ENCODE measurements at places on chromosomes 3 and 15.
A peak's percentile ranks its signal among the peaks of the same experiment; 100 is the strongest.

GRCh38 chr15:71207141-71207540, 91.9 kb downstream of the THSD4 start:
- no peaks in the 10 kb centered on the region for H3K27me3 ChIP-seq
- H3K36me3 ChIP-seq, result no peaks in the 10 kb centered on the region
- H3K27ac ChIP-seq, result no peak overlapping the region
- no peak for DNase-seq

DNA sequence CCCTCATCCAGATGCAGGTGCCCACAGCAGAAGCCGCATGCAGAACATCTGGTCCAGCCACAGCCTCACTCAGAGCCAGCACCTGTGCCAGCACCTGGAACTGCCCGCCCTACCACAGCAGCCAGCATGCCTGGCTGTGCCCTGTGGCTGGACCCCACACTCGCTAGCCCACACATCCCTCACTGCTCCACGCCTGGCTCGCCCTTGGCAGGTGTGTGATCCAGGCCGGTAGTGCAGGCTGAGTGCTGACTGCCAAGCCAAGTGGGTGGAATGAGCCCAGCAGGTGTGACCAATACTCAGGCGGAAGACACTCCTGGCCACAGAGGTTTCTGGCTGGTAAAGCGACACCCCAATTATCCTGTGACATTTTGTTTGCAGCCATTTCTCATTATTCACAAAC, 162.4 kb upstream of the ROBO1 start:
- DNase-seq, result no peak
- H3K27me3 ChIP-seq, result no peaks in the 10 kb centered on the region
- no peaks in the 10 kb centered on the region for H3K36me3 ChIP-seq
- no peaks in the 10 kb centered on the region for H3K4me1 ChIP-seq
- H3K4me3 ChIP-seq, result no peak overlapping the region
- no peak overlapping the region for H3K27ac ChIP-seq

DNA sequence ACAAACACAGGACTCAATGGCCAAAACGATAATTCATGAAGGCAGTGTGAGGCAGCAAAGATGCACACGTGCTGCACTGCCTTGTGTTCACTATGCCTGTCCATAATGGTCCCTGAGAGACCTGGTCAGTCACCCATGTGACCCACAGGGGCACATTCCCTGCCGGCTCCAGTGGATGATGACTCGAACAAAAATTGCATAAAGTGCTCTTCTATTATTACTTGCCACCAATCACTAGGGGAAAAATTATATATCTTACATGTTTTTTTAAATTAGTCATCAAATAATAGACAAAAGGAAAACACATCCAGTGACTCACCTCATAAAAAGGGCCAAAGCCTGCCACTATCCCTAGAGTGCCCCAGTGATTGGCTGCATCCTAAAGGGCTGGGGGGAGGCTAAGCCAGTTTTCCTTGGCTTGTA, 47.5 kb downstream of the UBP1 start:
- H3K27ac ChIP-seq, result no peak overlapping the region
- DNase-seq, result no peak
- peaks cover 65% of the 10 kb centered on the region for H3K36me3 ChIP-seq
- peaks cover 11% of the 10 kb centered on the region for H3K4me1 ChIP-seq
- H3K4me3 ChIP-seq, result no peak overlapping the region

DNA sequence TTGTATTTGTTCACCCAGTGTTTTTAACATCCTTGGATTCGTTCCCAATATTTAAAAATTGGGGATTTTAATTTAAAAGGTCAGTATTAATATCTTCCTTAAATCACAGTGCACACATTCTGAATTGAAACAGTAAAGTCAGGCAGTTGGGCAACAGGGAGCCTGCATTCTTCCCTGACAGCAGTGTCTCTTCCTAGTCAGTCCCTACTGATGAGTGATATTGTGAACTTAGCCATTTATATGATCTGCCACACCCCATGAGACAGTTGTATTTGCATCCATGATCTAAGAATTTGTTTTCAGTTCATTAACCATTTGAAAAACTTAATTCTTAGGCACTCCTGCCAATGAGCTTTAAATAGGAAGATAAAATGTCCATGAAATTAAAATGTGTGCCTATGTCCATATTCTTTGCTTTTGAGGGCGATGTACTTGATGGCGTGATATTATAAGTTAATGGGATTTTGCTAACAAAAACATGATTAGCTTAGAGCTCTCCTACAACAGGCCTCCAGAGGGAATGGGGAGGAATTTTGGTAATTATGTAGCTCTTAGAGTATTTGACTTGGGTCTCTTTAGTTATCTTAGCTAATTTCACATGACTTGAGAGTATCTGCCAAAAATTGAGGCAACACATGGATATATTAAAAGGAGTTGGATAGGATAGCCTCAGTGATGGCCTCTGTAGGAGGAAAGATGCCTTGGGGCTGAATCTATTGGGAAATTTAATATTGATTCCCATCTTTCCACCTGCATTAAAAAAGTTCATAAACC, 219.3 kb downstream of the PTPRG start:
- H3K4me3 ChIP-seq, result no peak overlapping the region
- DNase-seq, result no peak
- H3K36me3 ChIP-seq, result no peaks in the 10 kb centered on the region
- no peaks in the 10 kb centered on the region for H3K4me1 ChIP-seq
- no peak overlapping the region for H3K27ac ChIP-seq
- H3K27me3 ChIP-seq, result no peaks in the 10 kb centered on the region

GRCh38 chr3:120349855-120350125, 636 bp upstream of the LRRC58 start:
- H3K27me3 ChIP-seq, result peaks cover 16% of the 10 kb centered on the region
- H3K4me3 ChIP-seq, result peak overlapping the region; percentile 86
- no peak for DNase-seq
- H3K27ac ChIP-seq, result peak overlapping the region; percentile 92
- peaks cover 40% of the 10 kb centered on the region for H3K4me1 ChIP-seq

DNA sequence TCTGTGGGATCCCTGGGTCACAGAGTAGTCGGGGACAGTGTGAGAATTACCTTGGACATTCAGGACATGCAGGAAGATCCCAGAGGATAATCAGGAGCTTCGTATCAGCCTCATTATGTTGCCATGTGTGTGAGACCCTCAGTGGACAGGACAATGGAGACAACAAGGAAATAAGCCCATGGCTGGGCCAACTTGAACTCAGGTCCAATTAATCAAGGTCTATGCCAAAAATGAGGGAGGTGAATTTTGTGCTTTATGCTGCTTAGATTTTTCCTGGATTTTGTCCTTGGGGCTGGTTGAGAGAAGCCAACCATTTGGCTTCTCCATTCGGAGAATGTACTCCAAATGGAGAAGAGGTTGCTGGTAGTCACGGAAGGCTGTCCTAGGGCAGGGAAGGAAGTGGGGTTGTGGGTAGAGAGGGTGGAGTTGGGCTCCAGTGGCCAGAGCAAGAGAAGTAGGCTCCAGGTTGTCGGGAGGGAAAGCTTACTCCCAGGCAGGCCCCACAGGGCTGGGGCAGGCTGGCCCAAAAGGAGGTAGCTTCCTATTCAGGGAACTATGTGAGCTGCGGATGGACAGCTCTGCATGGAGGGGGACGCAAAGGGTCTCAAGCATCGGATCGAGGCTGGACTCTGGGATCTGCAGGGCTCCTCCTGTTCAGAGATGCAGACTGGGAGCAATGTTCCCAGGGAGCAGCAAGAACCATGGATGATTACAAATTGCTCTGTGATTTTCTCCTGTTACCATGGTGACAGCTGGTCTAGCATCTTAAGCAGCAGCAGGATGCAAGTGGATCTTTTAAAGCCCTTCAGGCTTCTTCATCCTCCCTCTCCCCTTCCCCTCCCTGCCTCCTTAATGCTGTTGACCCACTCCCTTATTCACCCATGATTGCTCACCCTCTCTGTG, 91.1 kb downstream of the WNT7A start:
- H3K4me1 ChIP-seq, result no peaks in the 10 kb centered on the region
- H3K4me3 ChIP-seq, result no peak overlapping the region
- no peak for DNase-seq

DNA sequence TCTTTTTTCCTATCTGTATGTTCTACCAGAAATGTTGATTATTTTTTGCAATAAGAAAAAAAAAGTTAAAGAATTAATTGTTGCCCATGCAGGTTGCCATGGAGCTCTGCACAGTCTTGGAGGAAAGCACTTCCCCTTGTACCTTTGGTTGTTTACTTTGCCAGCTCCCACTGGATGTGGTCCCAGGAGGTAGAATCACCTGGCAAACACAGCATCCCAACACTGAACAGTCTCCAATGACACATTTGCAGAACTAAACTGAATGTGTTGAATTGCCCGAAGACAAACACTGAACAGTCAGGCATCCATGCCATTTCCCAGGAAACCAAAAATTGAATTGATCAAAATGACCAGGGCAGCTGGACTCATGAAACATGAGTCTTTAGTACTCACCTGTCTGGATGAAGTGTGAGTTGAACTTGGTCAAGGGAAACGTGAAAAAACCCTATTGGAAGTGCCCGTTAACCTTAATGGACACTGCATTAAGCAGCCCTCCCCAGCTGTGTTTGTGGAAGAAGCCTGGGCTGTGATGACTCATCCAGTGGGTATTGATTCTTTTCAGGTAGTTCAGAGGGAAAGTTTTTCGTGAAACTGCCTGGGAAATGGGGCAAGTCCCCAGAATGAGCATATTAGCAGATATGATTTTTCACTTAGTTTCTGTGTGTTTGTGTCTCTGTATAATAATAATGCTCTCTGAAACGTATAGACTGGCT, 284.7 kb upstream of the STT3B start:
- H3K36me3 ChIP-seq, result peaks cover 11% of the 10 kb centered on the region
- H3K4me3 ChIP-seq, result no peak overlapping the region
- peaks cover 4% of the 10 kb centered on the region for H3K27me3 ChIP-seq
- DNase-seq, result no peak
- H3K27ac ChIP-seq, result no peak overlapping the region

DNA sequence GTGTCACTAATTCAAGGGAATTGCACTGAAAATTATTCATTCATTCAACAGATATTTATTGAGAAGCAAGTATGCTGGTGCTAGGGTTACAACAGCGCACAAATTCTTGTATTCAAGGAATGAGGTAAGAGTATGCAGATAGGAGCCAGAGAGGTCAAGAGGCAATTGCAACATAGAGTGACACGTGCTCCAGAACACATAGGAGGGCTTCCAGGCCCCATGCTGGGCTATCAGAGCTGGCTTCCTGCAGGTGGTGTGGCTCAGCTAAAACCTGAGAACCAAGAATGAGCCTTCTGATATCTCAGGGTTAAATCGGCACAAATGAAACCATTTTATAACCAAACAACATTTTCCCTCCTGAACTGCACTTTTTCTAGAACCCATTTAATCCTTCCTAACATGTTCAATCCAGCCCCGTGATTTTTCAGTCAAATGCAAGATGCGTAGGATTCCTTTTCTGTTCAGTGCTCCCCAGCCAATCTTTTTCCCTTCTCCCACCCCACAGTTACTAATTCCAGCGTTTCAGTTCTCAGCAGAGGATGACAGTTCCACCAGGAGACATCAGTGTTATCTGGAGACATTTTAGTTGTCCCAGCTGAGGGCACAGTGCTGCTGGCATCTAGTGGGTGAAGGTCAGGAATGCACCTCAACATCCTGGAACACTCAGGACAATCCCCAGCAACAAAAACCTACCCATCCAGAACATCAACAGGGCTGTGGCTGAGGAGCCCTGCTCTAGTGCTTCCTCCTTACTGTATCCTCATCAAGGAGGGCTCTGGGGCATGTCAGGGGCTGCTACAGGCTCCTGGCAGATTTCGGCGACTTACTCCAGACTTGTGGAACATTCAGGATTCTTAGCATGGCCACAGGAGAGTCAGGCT, 13.1 kb downstream of the CCR5AS start:
- no peak overlapping the region for H3K4me3 ChIP-seq
- peaks cover 32% of the 10 kb centered on the region for H3K27me3 ChIP-seq
- peak; percentile 11 for DNase-seq
- H3K4me1 ChIP-seq, result peaks cover 11% of the 10 kb centered on the region

- no peak overlapping the region for H3K27ac ChIP-seq
- DNase-seq, result no peak
- peaks cover 46% of the 10 kb centered on the region for H3K27me3 ChIP-seq
These were observed 542 bp downstream of the PLOD2 start for GRCh38 chr3:146160321-146160963.

- H3K27me3 ChIP-seq, result peaks cover 94% of the 10 kb centered on the region
- DNase-seq, result no peak
- H3K4me3 ChIP-seq, result no peak overlapping the region
- H3K4me1 ChIP-seq, result peaks cover 11% of the 10 kb centered on the region
These were observed 2.4 kb upstream of the CORO2B start for GRCh38 chr15:68576235-68576892.

DNA sequence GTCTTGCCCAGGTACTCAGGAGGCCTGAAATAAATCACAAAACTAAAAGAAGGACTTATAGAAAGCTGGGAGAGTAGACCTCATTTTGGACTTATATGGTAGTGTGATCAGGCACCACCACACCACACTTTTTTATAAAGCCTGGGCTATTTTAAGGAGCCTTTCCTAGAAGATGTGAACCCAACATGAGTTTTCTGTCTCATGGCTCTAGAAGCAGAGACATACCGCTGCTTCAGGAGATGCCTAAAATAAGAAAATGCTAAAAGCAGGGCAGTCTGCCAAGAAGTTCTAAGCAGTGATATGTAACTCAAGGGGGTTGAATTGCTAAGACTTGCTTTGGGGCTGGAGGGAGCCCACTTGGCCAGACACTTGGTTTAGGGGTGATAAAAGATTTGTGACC, 49.6 kb downstream of the SUMF1 start:
- H3K4me1 ChIP-seq, result no peaks in the 10 kb centered on the region
- peaks cover 3% of the 10 kb centered on the region for H3K36me3 ChIP-seq
- no peaks in the 10 kb centered on the region for H3K27me3 ChIP-seq
- no peak overlapping the region for H3K4me3 ChIP-seq
- no peak for DNase-seq

GRCh38 chr3:15291589-15292541, 40.5 kb downstream of the SH3BP5 start:
- H3K27me3 ChIP-seq, result no peaks in the 10 kb centered on the region
- peaks cover 86% of the 10 kb centered on the region for H3K4me1 ChIP-seq
- H3K4me3 ChIP-seq, result peak overlapping the region; percentile 64
- peak overlapping the region; percentile 95 for H3K27ac ChIP-seq
- peak; percentile 85 for DNase-seq
- H3K36me3 ChIP-seq, result peaks cover 70% of the 10 kb centered on the region

DNA sequence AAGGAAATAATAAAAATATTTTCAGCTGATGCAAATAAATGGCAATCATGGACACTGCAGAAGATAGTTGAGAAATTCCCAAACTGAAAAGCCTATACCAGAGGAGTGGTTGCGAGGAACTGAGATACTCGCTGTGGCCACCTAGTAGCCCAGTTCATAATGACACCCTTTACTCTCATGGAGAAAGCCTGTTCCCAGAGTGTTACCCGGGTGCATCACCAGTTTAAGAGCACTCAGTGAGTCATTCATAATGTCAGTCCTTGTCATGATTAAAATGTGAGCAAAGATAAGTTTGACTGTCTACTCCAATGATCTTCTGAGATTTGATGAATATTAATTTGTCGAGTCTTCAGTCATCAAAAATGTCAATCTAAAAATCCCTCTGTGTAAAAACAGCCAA, 138.4 kb upstream of the LRRC3B start:
- no peak overlapping the region for H3K4me3 ChIP-seq
- no peak overlapping the region for H3K27ac ChIP-seq
- DNase-seq, result no peak

GRCh38 chr3:190486533-190486864, 27.4 kb upstream of the IL1RAP start:
- H3K27ac ChIP-seq, result no peak overlapping the region
- H3K36me3 ChIP-seq, result no peaks in the 10 kb centered on the region
- DNase-seq, result no peak
- H3K4me3 ChIP-seq, result no peak overlapping the region
- H3K27me3 ChIP-seq, result peaks cover 19% of the 10 kb centered on the region
- peaks cover under 1% of the 10 kb centered on the region for H3K4me1 ChIP-seq

- peak; percentile 69 for DNase-seq
- peaks cover 31% of the 10 kb centered on the region for H3K4me1 ChIP-seq
- peak overlapping the region; percentile 95 for H3K4me3 ChIP-seq
- H3K27me3 ChIP-seq, result no peaks in the 10 kb centered on the region
These were observed 619 bp downstream of the TTBK2 start for GRCh38 chr15:42919799-42920518.
